Activated CD4-positive, alpha-beta T cell treated with anti-CD3 and anti-CD28 coated beads, Interleukin-2, Interleukin-6, amounts not matched to agents 100 ng/mL and 50 ng/mL, durations not matched to agents 16 hours and 8 hours (primary cell): ENCODE measurements at places on chromosomes 13 and 19.

- no peak for DNase-seq
These were observed 3.4 kb upstream of the URAD start for GRCh38 chr13:27991881-27992280.

- no peak for DNase-seq
These were observed 6.6 kb downstream of the ATG4D start for GRCh38 chr19:10550336-10550735.

DNA sequence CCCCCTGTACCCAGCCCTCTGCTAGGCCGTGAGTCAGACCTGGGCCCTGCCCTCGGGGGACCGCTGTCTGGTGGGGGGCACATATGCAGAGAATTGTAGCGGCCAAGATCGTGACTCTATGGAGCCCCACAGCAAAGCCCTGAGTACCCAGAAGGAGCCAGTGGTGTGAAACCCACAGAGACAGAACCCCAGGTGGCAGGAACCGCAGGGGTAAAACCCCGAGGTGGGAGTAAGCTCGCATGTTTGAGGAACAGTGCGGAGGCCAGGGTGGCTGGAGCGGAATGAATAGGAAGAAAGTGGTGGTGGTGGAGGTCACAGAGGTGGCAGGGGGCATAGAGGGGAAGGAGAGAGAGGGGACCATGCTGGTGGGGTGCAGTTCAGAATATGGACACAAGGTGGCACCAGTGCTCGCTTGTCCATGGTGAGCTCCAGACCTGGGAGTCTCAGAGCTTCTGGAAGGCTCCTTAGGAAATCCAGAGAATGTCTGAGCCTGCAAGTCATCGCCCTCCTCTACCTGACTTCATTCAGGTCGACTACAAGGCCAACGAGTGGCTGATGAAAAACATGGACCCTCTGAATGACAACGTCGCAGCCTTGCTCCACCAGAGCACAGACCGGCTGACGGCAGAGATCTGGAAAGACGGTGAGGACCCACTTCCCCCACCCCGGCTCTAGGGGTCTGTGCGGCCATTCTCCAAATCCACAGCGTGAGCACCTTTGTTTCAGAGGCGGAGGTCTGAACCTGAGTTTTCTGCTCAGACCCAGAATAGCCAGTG, 48.9 kb downstream of the MYH14 start:
- peak; percentile 30 for DNase-seq

DNA sequence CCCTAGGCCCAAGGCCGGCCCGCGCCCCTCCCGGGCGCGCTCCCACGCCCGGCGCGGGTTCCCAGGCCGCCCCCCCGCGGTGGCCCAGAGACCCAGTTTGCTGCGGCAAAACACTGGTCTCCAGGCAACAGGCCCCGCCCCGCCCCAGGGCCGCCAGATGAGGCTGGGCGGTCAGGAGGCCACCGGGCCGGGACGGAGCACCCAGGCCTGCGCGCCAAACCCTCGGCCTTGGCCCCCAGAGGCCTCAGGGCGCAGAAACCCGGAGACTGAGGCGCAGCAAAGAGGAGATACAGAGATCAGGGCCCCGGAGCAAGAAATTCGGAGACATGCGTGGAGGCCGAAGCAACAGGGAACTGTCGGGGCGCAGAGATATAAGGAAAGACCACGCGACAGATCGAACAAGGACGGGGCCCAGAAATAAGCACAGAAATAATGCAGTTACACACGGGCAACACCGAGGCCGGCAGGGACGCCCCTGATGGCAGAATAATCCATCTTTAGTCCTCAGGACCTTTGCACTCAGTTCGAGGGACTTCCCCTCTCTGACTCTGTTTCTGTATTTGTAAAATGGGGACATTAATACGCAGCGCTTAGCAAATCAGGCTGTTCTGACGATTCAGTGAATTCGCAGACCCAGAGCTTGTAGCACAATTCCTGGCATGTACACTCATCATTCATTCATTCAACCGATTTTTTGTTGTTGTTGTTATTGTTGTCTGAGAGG, 20.8 kb upstream of the ERCC1 start:
- DNase-seq = peak; percentile 86

DNA sequence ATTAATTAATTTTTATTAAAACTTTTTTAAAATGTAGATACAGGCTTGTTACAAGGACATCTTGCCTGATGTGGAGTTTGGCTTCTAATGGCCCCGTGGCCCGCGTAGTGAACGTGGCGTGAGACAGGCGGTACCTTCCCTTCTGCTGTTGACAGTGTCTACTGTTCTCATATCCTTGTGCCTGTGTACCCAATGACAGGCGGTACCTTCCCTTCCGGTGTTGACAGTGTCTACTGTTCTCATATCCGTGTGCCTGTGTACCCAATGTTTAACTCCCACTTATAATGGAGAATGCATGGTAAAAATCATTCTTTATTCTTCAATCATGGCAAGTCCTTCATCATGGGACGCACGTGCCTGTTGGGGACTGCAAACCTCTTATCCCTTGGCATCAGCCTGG, 79.1 kb upstream of the ZNF835 start:
- DNase-seq = no peak

GRCh38 chr19:49855277-49855675, 4.3 kb downstream of the PTOV1 start:
- DNase-seq = no peak

- peak; percentile 52 for DNase-seq
These were observed 751 bp downstream of the ZNF584 start for GRCh38 chr19:58409010-58409790.

- DNase-seq = no peak
These were observed 4.1 kb upstream of the TGFBR3L start for GRCh38 chr19:7910321-7911161.

- DNase-seq = peak; percentile 6
These were observed 44.8 kb downstream of the C13orf42 start for GRCh38 chr13:51066091-51066831.

GRCh38 chr13:50123515-50123861, 108.2 kb downstream of the KCNRG start:
- no peak for DNase-seq

- no peak for DNase-seq
These were observed 2023.3 kb upstream of the PCDH20 start for GRCh38 chr13:63438951-63439350.

DNA sequence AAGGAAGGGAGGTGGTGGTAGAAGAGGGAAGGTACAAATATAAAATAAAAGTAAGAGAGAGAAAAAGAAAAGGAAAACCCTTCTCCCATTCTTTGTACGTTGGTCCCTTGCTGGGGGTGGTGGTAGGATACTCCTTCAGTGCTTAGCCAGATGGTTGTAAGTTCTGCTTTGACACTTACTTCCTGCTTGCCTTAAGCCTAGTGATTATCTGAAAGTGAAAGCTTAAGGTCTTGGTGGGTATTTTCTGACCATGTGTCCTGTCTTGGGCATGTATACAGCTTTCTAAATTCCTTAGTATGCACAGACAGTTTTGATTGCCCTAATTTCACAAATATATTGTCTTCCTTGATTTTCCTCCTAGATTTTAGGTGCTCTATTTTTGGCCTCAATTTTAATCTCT, 314.8 kb downstream of the PCDH17 start:
- DNase-seq = no peak

- no peak for DNase-seq
These were observed 292.4 kb downstream of the EFNB2 start for GRCh38 chr13:106243011-106243565.

GRCh38 chr19:52231154-52231910, 38.1 kb upstream of the ZNF766 start:
- no peak for DNase-seq

GRCh38 chr13:53241891-53242348, 213.3 kb downstream of the OLFM4 start:
- no peak for DNase-seq

GRCh38 chr19:35236638-35237400, 8.3 kb upstream of the FAM187B start:
- DNase-seq = no peak

- no peak for DNase-seq
These were observed 25.7 kb downstream of the TLE6 start for GRCh38 chr19:3003046-3003445.

GRCh38 chr13:73542446-73542845, 483.6 kb downstream of the KLF5 start:
- DNase-seq = no peak

- DNase-seq = peak; percentile 63
These were observed 33.7 kb downstream of the VSTM1 start for GRCh38 chr19:54029930-54030490.

- no peak for DNase-seq
These were observed 7.2 kb downstream of the SBK2 start for GRCh38 chr19:55529636-55530234.

- DNase-seq = no peak
These were observed 214.9 kb downstream of the KLF5 start for GRCh38 chr13:73273745-73274144.

DNA sequence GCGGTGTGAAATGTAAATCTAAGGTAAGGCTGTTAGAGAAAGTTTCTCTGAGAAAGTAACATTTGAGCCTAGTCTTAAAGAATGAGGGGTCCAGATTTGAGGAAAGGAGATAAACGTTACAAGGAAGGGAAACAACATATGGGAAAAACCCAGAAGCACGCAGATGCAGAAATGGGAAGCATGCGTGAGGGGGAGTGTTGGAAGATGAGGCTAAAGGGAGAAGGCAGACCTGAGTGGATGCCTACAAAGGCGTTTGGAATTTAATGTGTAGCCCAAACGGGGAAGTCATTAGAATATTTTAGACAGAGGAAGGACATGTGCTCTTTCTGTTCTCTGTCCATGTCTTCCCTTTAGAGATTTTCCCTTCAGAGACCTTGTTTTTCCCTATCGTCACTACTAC, 61.0 kb downstream of the TPT1 start:
- no peak for DNase-seq

DNA sequence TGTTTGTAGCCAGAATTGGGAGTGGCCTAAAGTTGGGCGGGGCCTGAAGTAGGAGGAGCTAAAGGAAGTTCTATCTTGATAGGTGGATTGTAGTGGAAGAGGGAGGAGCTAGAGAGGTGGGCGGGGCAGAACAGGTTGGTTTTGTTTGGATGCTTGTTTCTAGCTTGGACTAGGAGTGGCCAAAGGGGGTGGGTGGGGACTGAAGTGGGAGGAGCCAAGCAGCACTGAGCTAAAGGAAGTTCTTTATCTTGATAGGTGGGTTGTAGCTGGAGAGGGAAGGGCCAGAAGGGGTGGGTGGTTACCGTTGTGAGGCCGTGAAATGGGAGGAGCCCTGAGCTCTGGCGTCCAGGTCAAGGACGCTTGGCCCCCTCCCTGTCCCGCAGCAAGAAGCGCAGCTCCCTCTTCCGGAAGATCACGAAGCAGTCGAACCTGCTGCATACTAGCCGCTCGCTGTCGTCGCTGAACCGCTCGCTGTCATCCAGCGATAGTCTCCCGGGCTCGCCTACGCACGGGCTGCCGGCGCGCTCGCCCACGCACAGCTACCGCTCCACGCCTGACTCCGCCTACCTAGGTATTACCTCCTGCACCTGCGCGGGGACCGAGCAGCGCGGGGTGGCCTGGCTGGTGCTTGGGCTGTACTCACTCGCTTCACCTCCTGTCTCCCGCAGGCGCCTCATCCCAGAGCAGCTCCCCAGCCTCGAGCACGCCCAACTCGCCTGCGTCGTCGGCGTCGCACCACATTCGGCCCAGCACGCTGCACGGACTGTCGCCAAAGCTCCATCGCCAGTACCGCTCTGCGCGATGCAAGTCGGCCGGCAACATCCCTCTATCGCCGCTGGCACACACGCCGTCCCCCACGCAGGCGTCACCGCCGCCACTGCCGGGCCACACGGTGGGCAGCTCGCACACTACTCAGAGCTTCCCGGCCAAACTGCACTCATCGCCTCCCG, 8.0 kb downstream of the DNASE2 start:
- peak; percentile 54 for DNase-seq

DNA sequence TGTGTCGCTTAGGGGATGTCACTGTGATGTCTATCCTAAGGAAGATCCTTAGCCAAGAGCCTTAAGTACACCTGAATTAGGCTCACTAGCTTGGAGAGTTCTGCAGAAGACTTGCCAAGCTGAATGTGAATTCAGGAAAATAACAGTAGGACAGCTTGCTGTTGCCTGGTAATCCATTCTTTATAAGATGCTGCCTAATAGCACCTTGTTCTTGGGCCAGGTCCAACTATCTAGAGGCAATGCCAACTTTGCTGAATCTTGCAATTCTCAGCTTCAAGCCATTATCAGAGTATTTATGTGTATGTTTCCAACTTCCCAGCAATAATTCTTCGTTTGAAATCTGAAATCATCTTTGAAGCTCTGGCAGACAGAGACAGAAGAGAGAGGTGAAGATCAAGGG, 102.8 kb downstream of the PCDH17 start:
- DNase-seq = no peak

- DNase-seq = no peak
These were observed 1757.8 kb downstream of the PCDH9 start for GRCh38 chr13:65472336-65472735.

- no peak for DNase-seq
These were observed 16.2 kb downstream of the FRY start for GRCh38 chr13:32047793-32048192.

DNA sequence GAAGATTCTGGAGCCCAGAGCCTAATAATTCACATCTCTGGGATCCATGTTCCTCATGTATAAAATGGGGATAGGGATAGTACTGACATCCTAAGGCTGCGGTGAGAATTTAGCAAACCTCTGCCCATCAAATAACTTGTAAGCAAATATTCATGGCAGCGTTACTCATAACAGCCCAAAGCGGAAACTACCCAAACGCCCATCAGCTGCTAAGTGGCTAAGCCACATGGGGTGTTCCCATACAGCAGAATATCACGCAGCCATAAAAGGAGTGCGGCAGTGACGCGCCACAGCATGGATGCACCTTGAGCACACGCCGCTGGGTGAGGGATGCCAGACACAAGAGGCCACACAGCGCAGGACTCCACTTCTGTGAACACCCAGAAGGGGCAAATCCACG, 19.7 kb downstream of the VRK3 start:
- DNase-seq = peak; percentile 47

GRCh38 chr19:17332677-17333581, 1.7 kb downstream of the ANO8 start:
- peak; percentile 55 for DNase-seq

DNA sequence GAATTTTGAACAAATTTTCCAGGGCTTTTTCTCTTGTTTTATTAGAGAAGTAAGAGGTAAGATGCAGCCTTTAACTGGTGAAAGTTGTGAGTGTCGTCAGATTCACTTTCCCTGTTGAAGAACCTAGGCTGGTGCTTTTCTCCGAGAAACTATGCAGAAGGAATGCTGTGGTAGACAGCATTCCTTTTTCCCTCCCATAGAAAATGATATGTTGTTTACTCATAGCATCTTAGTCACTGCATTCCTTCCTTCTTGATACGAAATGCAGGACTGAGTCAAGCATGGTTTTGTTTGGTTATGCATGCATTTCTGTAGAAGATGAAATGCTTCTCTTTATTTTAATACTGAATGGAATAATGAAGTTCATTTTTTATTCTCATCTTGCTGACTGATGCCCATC, 3.4 kb downstream of the ITGBL1 start:
- no peak for DNase-seq

DNA sequence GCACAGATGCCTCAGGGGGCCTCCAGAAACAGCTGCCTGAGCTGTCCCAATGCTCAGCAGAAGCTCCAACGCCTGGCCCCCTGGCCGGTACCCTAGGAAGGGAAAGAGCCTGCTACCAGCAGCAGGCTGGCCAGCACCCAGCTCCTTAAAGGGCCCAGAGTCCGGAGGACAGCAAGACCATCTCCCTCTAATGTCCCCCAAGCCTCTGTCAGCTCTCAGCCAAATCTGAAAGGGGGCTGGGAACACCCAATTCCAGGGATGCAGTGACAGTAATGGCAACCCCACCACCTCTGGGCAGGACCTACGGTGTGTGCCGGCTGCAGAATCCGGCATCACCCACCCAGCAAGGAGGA, 4.2 kb downstream of the PPP6R1 start:
- DNase-seq = no peak

GRCh38 chr13:47890146-47890814, 110.8 kb downstream of the SUCLA2 start:
- peak; percentile 9 for DNase-seq

GRCh38 chr13:76758257-76758656, 127.9 kb downstream of the KCTD12 start:
- DNase-seq = no peak
